ENCODE measurements at places on chromosomes 11 and 22.

GRCh38 chr11:100031973-100032372, 655.1 kb upstream of the ARHGAP42 start:
- DNase-seq, result no peak

DNA sequence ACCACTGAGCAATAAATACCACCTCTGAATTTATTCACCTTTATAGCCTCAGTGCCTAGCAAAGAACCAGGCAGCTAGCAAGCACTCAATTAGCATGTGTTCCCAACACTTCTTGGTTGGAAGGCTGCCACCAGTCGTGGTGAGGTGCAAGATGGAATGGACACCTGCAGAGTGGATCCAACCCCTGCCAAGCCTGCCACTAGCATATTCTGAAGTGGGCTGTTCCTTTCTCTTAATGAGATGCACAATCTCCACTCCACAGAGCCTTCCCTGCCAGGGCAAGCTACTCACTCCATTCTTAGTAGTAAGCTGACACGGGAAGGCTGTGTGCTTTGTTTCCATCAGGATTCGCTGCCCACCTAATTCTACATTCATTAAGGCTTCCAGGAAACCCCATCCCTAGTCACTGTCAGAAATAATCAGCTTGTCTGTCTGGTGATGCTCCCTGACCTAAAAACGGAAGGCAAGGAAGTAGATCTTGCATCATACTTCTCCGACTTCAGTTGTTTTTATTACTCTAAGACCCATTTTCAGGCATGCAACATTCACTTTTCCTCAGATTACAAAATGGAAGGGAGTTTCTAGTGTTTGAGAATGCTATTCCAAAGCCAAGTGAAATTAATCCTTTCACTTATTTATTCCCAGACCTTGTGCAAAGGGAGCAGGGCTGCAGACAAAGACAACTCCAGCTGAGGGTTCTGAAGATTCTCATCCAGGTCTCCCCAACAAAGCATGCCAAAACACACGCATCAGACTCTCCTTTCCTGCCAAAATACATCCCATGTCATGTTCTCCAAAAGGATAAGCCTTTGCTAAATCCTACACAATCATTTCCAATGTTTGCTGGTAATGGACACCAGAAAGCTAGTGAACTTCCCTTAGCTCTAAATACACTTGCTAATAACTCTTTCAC, 128.0 kb downstream of the TENM4 start:
- DNase-seq, result no peak

DNA sequence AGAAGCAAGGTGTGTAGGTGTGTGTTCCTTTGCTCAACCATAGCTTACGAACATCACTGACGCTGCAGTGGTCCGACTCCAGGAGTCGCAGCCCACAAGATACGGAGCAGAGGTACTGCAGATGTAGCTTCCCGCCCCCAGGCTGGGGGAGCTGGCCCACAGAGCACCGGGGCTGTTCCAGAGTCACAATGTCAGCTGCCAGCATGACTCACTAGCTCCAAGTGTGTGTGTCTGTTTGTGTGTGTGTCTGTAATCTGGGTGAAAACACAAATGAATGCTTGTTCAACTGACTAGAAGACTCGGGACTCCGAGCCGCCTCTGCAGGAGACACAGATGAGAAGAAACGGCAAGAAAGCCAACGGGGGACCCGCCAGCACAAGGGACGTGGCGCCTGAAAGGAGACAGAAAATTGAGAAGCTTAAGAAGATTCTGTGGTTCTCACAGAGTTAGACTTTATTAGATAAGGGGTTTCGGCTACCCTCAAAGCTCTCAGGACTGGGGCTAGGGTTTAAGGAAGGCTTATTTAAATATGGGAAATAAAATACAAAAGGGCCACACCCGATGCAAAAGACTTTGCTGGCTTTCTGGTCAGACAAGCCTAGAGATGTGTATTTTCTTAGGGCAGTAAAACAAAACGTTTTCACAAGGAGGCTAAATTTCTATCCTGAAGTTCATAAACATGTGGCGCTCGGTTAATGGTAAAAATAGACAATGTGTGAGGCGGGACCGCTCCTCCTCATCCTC, 10.7 kb downstream of the VSIG10L2 start:
- no peak for DNase-seq

GRCh38 chr11:100851147-100851546, 164.1 kb downstream of the ARHGAP42 start:
- DNase-seq, result no peak

- DNase-seq, result peak; percentile 68
Observed at GRCh38 chr11:69674267-69674885, 777 bp downstream of the LTO1 start.
